ENCODE measurements at places on chromosomes 7 and 10.

GRCh38 chr10:137031-137430 is 1.8 kb downstream of the ZMYND11 start:
- DNase-seq: no peak

DNA sequence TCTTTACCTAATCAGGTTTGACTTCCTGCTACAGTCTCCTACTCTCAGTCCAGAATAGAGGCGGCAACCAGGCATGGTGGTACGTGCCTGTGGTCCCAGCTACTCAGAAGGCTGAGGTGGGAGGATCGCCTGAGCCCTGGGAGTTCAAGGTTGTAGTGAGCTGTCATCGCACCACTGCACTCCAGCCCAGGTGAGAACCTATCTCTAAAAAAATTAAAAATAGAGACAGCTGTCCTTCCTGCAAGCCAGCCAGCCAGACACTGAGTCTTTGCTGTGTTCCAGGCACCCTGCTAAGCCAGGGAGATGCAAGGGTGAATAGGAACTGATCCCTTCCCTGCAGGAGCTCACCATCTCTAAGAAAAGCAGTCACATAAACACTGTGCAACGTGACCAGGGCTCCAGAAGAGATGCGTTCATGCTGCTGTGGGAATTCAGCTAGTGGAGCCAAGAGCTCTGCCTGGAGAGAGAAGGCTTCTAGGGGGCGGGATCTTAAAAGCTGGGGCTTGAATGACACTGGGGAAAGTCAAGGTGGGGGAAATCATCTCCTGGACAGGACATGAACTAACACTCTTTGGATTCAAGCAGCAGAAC is 22.1 kb upstream of the SLIT1 start:
- no peak for DNase-seq

DNA sequence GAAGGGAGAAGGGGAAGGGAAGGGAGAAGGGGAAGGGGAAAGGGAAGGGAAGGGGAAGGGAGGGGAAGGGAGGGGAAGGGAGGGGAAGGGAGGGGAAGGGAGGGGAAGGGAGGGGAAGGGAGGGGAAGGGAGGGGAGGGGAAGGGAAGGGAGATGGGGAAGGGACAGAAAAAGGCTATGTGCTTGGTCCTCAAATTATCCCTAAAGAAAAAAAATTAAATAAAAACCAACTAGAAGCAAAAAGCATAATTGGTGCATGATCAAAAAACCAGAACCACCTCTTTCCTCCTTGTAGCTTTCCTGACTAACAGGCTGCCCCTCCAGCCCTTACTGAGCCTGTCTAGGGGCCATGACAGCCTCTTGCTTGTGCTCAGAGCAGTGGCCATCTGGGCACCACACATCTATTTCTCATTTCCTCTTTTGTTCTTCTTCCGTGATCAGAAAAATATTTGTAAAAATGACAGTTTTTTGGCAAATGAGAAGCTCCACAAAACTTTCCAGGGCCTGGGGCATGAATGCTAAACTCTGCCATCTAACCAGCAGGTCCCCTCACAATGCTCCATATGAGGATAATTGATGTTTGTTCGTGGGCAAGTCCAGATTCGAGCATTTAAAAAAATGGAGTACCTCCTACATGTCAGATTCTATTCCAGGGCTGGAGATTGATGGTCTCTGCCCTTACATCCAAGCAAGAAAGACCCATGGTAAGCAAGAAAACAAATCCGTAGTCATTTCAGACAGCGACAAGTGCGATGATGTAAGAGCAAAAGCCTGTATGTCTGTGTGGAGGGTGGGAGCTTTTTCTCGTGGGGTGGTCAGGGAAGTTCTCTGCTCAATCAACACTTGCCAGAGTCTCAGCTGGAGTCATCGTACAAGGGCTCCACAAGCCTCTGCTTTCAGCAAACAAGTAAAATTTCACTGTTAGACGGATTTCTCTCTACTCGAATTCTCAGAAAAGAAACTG is 320.9 kb downstream of the WDR11 start:
- peak; percentile 56 for DNase-seq

DNA sequence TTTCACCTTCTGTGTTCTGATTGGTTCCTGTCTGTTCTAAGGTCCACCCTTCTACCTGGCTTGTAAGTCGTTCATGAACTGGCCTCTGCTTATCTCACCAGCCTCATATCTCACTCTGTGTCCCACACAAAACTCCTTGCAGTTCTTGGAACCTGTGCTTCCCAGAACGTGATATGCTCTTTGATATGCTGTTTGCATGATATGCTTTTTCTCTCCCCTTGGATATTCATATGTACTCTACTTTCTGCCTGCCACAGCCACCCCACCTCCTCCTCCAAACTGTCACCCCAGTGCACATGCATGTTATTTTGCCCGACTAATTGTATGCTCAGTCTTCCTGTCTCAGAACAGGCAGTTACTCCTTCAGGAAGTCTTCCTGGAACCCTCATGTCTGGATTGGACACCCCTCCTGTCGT is 1.9 kb upstream of the ITPRIP start:
- DNase-seq: no peak

GRCh38 chr7:116052006-116052405 is 21.4 kb upstream of the TFEC start:
- DNase-seq: no peak

DNA sequence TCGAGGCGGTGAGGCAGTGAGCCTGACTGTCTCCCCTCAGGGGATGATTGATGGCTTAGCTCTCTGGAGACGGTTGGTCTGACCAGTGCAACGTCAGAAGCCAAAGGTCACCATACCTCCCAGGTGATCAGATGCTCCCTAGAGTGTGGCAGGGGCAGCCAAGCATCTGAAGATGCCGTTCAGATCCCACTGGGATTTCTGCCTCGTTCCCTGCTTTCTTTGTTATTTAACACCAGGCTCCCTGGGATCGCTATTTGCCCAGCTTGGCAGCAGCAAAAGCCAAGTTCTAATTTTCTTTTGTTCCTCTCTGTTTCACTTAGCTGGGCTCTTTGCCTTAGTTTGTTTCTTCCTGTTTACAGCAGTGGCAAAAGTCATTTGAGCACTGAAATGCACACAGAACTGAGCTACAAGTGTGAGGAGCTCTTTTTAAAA is 53.5 kb upstream of the SVIL start:
- peak; percentile 9 for DNase-seq

DNA sequence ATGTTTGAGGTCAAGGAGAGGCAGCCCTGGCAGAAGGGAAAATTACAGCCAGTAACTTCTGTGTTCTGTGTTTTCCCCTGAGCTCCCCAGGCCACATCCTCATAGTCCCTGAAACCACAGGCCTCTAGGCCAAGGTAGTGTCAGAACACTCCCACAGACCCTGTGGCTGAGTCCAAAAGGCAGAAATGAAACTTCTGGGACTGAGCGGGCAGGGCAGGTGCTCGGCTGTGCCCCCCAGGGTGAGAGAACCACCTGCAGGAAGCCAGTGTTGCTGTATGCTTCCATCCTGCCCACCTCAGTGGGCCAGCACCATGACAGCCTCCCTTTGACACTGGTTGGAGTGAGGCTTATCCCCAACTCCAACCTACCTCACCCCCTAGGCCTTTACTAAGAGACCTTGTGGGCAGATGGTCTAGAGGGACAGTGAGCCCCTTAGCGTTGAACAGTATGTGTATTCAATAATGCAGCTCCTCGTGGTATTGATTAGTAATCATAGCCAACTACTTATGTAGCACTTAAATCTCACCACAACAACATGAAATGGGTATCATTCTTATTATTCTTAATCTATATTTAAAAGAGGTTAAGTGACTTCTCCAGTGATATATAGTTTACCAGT is 30.3 kb downstream of the PIK3CG start:
- no peak for DNase-seq

GRCh38 chr7:117110480-117111315 is 157.4 kb downstream of the ST7 start:
- DNase-seq: no peak

GRCh38 chr10:94274142-94274787 is 88.5 kb downstream of the NOC3L start:
- DNase-seq: no peak

DNA sequence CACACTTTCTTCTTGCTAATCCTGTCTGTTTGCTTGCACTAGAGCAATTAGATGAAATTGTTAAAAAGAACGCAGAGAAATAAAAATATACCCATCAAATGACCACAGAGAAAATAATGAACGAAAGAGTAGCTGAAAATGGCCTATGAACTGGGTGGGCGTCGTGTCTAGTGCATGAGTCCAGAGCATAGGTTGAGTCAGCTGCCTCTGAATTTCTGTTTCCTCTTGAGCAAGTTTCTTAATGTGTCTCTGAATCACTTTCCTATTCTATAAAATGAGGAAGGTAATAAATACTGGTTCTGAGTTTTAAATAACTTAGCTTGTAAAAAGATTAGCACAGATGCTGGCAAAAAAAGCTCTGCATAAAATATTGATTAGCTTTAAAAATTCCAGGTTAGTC is 75.0 kb downstream of the POM121L12 start:
- DNase-seq: no peak

GRCh38 chr7:27739301-27739908 is 557 bp upstream of the TAX1BP1 start:
- DNase-seq: peak; percentile 18

DNA sequence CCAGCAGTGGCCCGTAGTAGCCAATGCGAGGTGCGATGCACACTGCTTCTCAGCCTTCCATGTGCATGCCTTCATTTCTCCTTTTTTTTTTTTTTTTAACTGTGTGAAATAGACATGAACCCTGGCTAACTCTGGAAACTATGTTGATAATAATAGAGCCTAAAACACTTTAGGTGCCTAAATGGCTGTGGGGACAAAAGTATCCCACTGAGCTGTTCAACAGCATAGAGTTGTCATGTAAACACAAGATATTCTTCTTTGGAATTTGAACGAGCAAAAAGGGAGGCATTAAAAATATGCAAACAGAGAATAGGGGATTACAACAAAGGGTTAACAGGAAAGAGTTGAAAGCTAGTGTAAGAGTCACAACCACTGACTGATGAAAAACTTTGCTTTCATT is 162.1 kb upstream of the NOBOX start:
- DNase-seq: no peak

DNA sequence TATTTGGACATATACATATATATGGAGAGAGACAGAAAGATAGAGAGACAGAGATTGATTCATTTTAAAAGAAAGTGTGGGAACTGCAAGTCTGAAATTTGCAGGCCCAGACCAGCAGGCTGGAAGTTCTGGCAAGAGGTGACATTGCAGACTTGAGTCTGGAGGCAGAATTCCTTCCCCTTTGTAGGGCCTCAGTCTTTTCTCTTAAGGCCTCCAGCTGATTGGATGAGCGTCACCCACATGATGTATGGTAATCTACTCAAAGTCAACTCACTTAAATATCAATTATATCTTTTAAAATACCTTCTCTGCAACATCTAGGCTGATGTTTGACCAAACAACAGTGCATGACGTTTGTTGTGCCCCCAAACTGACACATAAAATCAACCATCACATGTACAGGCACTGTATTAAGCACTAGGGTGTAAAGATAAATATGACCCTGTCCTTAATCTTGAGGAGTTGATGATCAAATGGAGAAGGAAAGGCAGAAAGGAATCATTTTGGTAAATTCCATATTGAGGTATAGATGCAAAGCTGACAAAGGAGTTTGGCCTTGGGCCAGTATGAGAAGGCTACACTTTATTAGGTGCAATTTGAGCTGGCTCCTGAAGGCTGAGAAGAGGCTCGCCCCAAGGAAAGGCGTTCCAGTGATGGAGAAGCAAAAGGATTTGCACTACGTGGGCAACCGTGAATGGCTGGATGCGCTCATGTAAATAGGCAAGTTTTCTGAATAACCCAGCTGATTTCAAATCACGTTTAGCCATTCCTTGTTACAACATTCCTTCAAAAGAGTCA is 52.6 kb downstream of the BPGM start:
- no peak for DNase-seq

- DNase-seq: no peak
These were observed 61.0 kb upstream of the MKI67 start for GRCh38 chr10:128186959-128187787.

GRCh38 chr10:86354761-86355540 is 11.6 kb downstream of the GRID1 start:
- DNase-seq: peak; percentile 58

DNA sequence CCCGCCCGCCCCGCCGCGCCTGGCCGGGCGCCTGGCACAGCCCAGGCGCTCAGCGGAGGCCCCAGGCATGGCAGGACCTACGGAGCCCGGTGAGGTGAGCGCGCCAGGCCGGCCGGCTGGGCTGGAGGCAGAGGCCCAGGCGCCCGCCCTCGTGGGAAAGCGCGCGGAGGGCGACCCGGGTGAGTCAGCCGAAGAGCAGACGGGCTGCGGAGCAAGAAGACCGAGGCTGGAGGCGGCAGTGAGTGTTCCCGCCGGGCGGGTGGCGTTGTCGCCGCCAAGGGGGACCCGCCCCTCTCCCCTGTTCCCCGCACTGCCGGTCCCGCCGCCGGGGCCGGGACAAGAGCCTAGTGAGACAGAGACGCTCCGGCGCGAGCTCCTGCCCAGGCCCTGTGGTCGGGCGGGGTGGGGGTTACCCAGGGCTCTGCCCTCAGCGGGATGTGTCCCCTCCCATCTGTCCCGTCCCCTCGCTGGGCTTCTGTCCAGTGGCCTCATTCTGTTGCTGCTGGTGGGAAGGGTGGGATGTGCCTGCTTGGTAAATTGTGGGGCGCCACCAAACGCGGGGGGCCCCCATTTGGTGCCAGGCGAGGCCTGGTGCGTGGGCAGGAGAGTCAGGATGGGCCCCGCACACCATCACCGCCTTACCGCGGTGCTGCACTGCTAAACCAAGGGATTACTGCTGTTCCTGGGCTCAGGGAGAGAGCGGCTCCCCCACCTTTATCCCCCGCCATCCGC is 17.0 kb upstream of the NODAL start:
- no peak for DNase-seq

DNA sequence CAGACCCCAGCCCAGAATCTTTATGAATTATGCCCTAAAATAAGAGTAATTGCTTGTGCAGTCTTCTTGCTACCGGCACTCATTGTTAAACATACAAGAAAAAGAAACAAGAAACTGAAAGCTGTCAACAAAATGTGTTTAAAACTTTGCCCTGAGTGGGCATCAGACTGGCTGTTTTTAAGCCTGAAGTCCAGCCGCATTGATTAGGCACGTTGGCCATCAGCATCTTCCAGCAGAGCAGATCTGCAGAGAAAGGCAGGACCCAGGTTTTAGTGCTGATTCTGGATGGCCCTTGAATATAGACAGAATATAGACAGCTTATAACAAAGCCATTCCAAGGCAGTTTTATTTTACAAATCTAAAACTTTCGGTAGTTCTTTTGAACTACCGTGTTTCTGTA is 102.8 kb downstream of the POLL start:
- DNase-seq: no peak

GRCh38 chr10:88186335-88186734 is 322.9 kb downstream of the PTEN start:
- no peak for DNase-seq

DNA sequence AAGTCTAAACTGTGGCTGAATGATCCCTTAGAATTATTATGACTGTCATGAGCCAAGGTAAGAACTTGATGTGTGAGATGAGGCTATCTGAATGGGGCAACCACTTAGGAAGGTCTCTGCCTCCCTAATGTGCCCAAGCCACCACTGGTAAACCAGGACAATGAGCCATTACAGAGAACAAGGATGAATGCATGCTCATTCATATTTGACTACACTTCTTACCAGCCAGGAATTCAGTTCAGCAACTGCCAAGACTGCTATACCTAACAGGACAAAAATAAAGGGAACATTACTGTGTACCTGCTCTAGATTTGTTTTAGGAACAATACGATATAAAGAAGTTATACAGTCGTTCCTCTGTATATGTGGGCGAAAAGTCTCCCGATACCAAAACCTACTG is 23.0 kb downstream of the MPP7 start:
- no peak for DNase-seq

GRCh38 chr10:372566-372965 is 237.3 kb downstream of the ZMYND11 start:
- no peak for DNase-seq

GRCh38 chr7:100091411-100092181 is 2.8 kb downstream of the COPS6 start:
- no peak for DNase-seq

GRCh38 chr7:111438369-111439289 is 123.7 kb downstream of the IMMP2L start:
- DNase-seq: no peak

Data from globus pallidus (tissue), 1 donor.